NCI-H460 (cell line): ENCODE measurements at places on chromosomes 7 and 10. TPM values are rescaled to one million over a fixed set of nuclear protein-coding genes. Genes with fewer than 3 reads are reported as not detected.

IMMP2L gene
- total RNA-seq: 30.3 and 74.9 TPM in 2 replicates

DPYSL4 gene
- total RNA-seq: 1.5 and 2.1 TPM in 2 replicates

DNA sequence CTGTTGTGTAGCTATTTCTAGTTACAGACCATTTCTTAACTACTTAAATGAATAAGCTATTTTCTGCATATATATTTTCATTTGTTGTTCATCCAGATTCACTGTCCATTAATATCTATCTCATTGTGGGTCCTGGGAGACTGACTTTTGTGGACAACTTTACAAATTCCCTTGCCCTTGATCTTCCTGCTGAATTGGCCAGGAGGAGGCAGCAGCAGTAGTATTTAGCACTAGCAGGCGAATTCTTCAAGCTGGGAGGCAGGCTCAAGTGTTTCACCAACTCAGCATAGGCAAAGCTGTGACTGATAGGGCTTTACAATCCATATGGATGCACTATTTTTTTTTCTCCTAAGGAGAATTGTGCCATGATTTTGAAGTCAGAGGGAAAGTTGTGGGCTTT is 461.0 kb upstream of the NRG3 start:
- no peak for DNase-seq

- DNase-seq: no peak
Measured at GRCh38 chr10:58755677-58756076, 243.0 kb downstream of the BICC1 start.

DNA sequence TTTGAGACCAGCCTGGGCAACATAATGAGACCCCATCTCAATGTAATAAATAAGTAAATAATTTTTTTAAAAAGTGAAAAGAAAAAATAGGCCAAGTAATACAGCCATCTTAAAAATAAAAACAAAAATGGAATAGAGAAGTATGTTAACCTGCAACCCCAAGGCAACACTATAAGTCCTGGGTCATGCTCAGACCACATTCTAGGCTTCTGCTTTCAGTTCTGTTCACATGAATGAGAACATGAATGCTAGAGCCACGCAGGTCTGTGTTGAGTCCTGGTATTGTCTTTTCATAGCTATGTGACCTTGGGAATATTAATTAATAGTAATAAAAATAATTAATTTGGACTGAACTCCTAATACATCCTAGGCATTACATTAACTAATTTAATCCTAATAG is 284.0 kb downstream of the AUTS2 start:
- DNase-seq: no peak

DNA sequence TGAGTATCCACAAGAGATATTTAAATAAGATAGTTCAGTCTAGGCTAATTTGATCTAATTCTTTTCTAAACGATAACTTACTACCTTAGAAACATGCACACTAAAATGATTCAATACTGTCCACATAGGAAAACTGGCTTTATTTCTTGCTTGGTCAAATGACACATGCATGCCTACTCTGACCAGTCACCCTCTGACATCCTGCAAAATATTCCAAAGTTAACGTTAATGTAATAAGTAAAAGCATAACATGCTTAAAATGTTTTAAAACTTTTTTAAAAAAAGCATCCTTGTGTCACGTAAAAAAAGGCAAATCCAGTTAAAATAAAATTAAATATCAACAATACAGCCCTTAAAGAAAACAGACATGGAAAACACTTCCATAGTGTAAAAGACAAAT is 70.2 kb downstream of the UBE2H start:
- no peak for DNase-seq
